ENCODE measurements at places on chromosomes 3 and 15. TPM values are rescaled to one million over a fixed set of nuclear protein-coding genes. Genes with fewer than 3 reads are reported as not detected.

DNA sequence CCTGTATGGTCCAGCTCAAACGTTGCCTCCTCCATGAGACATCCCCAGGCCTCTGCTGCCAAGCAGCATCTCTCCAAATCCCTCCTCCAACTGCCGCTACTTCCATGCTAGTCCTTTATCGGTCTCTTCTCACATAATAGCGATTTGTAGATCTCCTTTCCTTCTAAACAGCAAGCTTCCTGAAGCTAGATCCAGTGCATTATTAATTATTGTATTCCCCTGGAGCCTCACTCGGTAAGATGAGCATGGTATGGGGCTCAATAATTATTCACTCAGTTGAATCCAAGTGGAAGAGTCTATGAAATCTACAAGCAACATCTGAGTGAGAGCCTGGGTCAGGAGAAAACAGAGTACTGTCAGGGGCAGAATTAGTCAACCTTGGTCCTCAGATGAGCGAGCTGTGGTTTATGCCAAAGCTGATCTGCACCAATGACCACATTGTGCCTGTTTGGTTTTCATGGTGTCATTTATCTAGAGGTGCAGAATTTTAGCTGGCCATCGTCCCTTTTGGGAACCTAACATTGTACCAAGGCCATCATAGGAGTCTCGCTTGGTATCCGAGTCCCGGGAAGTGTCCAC is 93.8 kb upstream of the UBE2E1 start:
- DNase-seq = no peak

DNA sequence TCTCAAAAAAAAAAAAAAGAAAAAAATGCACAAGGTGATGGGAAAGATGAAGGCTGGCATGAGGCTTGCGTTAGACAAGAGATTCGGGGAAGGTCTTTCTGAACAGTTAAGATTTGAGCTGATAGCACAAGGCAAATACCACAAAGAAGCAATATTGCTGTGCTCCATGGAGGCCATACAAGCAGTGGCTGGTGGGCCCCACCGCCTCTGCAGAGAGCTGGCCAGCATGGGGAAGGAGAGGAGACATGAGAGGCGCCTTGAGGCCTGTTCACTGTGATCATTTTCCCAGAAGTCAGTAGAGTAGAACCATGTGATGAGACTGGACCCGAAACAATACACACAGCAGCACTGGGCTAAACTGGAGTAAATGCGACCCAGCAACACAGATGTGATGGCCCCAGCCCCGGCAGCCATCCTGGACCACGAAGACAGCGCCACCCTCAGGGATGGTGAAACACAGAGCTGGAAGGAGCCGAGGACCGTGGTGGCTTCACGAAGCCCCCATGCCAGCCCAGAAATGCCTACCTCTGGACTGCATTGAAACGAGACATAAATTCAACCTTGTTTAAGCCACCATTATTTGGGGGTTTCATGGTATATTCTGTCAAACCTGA is 5.5 kb downstream of the XXYLT1 start:
- no peak for DNase-seq

GRCh38 chr3:101531473-101532086 is 18.6 kb upstream of the SENP7 start:
- DNase-seq = no peak

Gene OR5K3
- total RNA-seq = not detected

Gene ADAMTS9
- not detected for total RNA-seq

Gene AEN
- 122 TPM for total RNA-seq
